D341Med (cell line): ENCODE measurements at places on chromosomes 13 and 19.
A peak's percentile ranks its signal among the peaks of the same experiment; 100 is the strongest.

- no peak for DNase-seq
These were observed 81.2 kb upstream of the RAP2A start for GRCh38 chr13:97352815-97353214.

- DNase-seq: no peak
These were observed 595 bp upstream of the RAB20 start for GRCh38 chr13:110562036-110562597.

DNA sequence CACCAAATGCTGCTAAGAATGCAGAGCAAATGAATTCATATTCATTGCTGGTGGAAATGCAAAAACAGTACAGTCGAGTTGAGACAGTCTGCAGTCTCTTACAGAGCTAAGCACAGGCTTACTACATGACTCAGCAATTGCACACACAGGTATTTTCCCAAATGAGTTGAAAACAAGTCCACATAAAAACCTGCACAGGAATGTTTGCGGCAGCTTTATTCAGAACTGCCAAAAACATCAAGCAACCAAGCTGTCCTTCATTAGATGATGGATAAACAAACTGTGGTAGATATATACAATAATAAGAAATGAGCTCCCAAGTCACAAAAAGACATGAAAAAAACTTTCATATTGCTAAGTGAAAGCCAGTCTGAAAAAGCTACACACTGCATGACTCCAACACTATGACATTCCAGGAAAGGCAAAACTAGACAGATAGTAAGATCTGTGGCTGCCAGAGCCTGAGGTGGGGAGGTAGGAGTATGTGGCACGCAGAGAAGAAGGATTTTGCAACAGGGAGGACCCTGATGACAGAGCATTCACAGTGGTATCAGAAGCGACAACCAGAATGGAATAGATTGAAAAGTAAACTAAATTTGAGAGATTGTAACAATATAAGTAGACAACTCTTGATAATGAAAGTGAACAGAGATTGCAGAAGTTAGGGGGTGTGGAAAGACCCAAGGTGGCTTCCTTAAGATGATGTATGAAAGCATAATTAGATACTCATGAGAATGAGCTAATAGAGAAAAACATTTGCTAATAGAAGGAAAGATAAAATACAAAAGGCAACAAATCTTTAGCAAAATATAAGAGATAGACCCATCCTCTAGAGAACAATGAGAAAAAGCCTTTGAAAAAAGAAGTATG is 52.7 kb downstream of the TSC22D1 start:
- no peak for DNase-seq

GRCh38 chr13:47146991-47147811 is 250.3 kb upstream of the HTR2A start:
- no peak for DNase-seq

- DNase-seq: peak; percentile 82
These were observed 28.7 kb downstream of the CYP4F2 start for GRCh38 chr19:15869109-15869555.

DNA sequence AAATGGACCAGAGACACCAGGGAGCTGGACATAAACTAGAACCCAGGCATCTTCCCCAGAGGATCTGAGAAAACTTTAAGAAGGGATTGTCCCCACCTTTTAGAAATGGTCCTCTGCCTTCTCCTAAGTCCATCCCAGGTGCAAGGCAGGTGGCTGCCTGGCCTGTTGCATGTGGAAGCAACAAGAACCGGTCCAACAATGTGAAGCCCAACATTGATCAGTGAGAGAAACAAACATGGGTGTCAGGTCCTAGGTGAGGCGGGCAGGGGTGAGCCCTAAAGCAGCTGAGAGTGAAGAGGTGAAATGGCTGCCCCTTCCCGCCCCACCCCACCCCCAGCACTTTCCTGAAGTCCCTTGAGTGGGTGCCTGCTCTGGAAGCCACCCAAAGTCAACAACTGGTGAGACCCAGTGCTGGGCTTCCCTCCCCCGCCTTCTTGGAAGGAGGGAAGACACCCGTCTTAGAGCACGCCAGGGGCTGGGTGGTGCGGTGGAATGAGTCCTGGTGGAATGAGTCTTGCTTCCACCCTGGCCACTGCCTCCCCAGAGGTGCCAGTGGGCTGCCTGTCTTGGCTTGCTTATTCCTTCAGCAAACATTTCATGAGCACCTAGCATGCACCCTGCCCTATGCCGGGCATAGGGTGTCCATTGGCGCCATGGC is 1.7 kb downstream of the AP1M1 start:
- DNase-seq: no peak

DNA sequence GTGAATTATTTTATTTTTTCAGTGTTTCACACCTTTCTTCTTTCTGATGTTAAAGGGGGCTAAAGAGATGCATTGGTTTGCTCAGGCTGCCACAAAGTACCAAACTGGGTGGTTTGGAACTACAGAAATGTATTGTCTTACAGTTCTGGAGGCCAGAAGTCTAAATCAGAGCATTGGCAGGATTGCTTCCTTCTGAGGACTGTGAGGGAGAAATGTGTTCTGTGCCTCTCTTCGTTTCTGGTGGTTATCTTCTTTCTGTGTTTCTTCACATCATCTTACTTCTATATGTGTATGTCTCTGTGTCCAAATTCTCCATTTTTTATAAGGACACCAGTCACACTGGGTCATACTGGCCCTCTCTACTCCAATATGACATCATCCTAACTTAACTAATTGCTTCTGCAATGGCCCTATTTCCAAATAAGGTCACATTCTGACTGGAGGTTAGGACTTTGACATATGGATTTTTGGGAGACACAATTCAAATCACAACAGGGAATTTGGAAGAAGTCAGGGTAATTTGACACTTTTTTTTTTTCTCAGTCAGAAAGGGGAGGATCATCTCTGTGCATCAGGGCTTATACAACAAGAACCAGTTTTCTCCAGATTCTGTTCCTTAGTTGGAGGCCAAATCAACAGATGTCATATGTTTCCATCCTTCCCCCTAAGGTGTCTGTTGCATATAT is 188.2 kb downstream of the KCNRG start:
- no peak for DNase-seq

- DNase-seq: no peak
These were observed 126.2 kb downstream of the LMO7 start for GRCh38 chr13:75762076-75762937.

DNA sequence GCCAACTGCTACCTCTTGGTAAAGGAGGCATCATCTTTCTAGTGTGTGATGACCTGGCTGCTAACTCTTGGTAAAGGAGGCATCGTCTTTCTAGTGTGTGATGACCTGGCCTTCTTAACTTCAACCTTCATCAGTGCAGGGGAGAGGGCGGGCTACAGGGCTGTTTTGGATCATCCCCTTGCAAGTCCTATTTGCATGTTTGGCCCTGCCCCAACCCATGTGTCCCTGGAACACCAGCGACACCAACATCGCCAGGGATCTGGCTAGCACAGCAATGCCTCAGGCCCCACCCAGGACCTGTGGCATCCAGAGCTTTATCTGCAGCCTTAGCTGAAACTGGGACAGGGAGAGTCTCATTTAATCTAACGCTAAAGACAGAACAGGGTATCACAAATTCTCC is 492.4 kb downstream of the MYO16 start:
- no peak for DNase-seq

DNA sequence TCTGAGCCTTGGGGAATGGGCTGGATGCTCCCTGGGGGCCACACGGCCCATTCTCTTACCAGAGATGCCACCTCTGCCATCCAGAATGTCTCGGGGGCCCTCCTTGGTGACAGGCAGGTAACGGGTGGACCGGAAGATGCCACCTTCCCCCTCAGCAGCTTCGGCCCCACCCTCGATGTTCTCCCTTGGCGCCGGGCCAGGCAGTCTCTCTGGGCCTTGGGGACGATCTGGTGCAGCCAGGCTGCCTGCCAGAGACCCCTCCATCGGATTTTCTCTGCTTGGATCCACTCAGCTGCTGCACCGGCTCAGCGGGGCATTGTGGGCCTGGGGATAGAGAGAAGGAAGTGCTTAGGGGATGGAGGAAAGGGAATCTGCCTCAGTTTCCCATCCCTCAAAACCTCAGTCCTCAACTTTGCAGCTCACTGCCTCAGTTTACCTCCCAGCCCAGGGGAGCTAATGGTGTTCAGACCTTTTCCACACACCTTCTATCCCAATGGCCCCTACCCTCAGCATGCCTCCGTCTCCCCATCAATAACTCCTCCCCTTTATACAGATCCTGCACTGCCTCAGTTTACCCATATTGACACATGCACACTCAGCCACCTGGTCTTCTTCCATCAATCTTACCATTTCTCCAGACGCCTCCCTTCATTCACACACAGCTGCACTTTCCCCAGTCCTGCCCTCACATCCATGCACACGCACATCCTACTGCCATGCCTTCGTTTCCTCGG is 1.5 kb downstream of the WIZ start:
- no peak for DNase-seq

GRCh38 chr19:36051236-36051635 is 2.8 kb downstream of the THAP8 start:
- DNase-seq: peak; percentile 68

- DNase-seq: no peak
These were observed 1.9 kb upstream of the KL start for GRCh38 chr13:33014291-33014690.

GRCh38 chr13:91158017-91158395 is 189.5 kb upstream of the MIR17HG start:
- DNase-seq: no peak

GRCh38 chr13:79227418-79227817 is 178.6 kb downstream of the RBM26 start:
- DNase-seq: no peak

DNA sequence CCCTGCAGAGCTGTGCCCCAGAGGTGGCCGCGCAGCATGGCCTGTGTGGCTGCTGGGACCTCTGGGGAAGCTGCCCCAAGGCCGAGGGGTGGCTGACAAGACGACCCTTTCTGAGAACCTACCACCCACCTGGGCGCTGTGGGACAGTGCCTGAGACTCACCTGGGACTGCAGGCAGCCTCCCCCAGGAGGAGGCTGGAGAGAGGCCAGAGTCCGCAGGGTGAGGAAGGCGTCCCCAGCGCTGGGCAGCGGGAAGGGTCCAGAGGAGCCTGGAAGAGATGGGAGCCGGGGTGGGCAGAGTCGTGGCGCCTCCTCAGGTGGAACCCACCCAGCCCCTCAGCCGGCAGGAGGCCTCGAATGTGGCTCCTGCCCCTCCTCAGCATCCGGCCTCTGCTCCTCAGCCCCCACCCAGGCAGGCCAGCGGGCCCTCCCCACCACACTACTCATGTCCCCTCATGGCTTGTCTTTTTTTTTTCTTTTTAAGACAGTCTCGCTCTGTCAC is 25.3 kb downstream of the CILP2 start:
- DNase-seq: no peak

GRCh38 chr13:109749365-109749764 is 37.0 kb downstream of the IRS2 start:
- DNase-seq: no peak

DNA sequence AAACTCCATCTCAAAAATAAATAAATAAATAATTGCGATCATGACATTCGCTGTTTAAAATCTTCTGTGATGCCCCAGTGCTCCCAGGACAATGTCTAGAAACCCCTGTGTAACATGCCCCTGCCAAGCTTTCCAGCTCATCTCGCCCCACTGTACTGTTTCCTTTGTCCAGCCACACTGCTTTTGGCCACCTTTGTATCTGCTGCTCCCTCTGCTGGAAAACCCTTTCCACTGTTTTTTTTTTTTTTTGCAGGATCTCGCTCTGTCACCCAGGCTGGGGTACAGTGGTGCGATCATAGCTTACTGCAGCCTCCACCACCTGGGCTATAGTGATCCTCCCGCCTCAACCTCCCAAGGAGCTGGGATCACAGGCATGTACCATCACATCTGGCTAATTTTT is 7.5 kb downstream of the PLAUR start:
- peak; percentile 50 for DNase-seq

DNA sequence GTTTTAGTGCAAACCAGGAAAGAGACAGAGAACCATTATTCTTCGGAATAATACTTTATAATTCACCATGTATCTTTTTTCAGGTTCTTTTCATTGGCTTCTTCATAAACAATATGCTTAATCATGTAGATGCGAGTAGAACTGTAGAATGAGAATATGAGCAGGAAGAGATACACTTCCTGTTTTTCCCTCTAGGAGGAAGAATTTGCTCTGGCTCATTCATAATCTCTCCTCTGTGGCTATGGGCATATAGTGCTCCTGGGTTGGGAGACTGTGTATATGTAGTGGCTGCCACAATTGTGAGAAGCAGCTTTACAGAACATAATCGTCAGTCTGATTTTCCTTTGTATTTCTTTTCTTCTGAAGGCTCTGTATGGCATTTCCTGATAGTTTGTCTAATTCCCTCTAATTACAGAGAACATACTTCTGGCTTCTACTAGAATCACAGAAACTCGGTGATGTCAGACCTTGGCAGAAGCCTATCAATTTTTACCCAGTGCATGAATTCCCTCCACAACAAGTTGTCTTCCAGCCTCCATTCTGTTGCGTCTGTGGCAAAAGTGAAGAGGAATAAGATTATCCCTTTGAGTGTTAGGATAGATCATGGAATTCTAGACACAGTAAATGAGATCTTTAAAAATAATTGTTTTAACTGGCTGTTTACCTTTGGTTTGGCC is 2.9 kb upstream of the DCLK1 start:
- no peak for DNase-seq

DNA sequence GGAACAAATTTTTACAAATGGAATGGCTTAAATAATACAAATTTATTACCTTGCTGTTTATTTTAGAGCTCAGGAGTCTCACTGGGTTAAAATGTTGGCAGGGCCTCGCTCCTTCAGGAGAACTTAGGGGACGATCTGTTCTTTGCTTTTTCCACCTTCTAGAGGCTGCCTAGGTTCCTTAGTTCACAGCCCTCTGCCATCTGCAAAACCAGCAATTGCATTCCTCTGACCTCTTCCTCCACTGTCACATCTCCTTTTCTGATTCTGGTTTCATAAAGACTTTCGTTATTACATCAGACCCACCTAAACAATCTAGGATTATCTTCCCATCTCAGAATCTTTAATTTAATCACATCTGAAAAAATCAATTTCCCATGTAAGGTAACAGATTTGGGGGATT is 249.6 kb upstream of the SPRY2 start:
- no peak for DNase-seq

GRCh38 chr19:29285878-29286277 is 72.9 kb upstream of the UQCRFS1 start:
- DNase-seq: no peak

GRCh38 chr19:15426485-15427349 is 7.9 kb upstream of the AKAP8L start:
- DNase-seq: no peak

- no peak for DNase-seq
These were observed 426.6 kb downstream of the NDFIP2 start for GRCh38 chr13:79907527-79907926.
